ENCODE measurements at places on chromosomes 5 and 9.

DNA sequence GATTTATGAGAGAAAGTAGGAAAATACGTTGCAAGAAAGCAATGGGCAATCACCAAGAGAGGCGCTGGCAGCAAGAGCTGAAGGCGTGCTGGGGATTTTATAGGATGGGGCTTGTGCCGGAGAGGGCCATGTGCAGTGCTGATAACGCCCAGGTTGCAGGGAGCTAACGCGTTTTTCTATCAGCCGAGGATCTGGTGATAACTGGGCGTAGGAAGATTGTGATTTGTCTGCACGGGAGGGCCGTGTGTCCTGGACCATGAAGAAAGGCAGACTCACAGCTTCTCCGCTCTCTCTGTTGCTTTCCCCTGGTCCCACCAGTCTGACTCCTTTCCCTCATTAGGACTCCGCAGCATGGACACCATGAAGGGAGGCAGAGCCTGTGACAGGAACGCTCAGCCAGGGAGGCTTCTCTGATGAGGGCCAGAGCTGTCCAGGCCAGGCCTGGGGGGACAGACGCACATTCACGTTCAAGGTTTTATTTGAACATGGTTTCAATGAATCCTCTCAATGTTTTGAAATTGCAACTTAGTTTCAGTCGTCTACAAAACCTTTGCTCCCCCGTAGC is 11.9 kb upstream of the CACNA1B start:
- DNase-seq, result no peak

GRCh38 chr5:31186672-31187267 is 6.7 kb upstream of the CDH6 start:
- DNase-seq, result peak; percentile 35

DNA sequence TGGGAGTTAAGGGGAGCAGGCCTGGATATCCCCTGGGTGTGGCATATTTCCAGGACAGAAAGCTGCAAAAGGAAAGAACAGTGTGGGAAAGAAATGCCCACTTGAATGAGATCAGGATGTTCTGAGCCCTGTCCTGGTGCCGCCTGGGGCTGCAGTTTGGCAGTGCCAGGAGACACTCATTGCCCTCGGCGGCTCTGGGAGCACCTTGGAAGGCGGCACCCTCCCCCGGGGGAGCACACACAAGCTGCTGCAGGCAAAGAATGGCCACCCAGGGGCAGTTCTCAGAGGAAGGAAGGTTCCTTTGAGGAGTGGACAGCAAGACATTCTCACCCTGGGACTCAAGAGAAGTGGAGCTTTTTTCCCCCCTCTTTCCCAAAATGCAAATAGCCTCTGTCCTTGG is 305.3 kb downstream of the NTRK2 start:
- DNase-seq, result no peak

- DNase-seq, result no peak
Measured at GRCh38 chr9:126684345-126684744, 70.6 kb downstream of the LMX1B start.

GRCh38 chr5:43694027-43694426 is 91.0 kb downstream of the NNT start:
- no peak for DNase-seq

DNA sequence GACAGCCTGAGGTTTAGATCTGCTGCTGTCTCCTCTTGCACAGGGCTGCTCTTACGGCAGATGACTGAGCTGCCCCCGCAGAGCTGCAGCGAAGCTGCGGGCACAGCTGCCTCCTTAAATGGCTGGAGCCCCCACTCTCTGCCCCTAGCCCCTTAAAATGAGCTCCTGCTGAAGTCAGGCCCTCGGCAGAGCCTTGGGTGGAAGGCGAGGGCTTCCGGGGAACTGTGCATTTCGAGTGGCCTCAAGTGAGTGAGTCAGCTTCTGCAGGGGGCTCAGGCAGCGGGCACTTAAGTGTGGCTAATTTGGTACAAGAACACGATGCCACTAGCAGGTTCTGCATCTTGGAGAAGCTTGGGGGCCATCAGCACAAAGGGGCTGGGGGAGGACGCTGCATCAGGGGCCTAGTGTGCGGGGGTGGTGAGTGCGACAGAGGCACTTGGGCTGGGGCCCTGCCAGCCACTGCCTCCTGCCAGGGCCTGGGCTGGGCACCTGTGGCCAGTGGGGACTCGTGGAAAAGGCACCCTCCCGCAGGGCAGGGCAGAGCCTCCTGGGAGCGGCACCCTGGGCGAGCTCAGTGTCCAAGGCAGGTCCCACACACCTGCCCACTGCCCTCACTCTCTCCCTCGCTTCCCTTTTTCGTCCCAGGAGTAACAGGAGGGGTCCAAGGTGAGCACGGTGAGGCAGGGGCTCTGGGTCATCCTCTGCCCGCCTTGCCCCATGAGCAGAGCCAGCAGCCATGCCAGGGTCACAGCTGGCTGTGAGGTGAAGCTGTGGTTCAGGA is 28.8 kb upstream of the RNU6ATAC start:
- DNase-seq, result no peak

DNA sequence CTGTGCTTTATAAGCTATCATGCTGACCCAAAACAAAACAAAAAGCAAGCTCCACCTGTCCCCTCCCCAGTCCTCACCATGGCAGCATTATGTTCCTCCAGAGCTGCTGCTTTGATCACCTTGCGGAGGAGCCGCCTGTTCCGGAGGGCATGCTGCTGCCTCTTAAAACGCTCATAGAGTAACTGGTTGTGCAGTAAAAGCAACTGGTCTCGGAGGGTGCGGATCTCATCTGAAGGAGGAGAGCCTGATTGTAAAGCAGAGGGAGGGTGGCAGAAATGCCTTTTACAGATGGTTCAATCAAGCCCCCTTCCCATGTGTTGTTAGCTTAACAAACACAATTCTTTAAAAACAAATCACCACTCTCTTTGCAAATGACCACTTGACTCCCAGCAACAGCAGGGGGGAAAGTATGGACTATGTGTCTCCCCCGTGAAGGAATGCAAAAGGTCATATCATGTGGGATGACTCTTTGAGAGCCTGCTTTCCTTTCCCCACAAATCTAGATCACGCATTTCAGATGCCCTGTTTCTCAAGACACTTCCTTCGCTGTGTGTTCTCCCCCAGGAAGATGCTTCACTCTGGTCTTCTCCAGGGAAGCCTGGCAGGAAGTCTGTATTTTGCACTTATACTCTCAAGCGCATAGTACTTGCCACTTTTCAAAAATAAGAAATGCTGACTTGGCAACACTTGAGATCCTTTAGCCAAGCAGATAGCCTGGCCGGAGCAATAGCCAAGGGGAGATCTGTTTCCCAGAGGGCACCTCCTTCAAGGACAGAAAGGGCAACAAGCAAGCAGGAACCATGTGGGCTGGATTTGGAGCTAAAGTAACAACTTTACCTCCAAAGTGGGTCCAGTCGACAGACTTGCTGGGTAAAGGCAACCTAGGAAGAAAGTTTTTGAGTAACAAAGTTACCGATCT is 25.1 kb downstream of the SPACA9 start:
- DNase-seq, result no peak

- DNase-seq, result peak; percentile 46
Measured at GRCh38 chr5:168987543-168988300, 313.2 kb downstream of the SLIT3 start.

DNA sequence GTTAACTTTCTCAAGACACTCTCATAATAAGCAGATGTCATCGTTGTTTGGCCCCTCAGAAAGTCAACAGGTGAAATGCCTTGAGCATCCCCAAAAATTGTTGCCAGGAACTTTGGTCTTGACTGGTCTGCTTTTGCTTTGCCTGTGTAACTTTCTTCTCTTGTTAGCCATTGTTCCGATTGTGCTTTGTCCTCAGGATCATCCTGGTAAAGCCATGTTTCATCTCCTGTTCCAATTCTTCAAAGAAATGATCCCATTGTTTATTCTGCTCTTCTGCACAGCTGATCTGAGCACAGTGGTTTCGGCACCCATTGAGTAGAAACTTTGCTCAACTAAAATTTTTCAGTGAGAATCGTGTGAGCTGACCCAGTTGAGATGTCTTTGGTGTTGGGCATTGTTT is 8.1 kb upstream of the ZBED3 start:
- DNase-seq, result no peak

GRCh38 chr9:138049085-138049778 is 171.7 kb downstream of the CACNA1B start:
- no peak for DNase-seq

DNA sequence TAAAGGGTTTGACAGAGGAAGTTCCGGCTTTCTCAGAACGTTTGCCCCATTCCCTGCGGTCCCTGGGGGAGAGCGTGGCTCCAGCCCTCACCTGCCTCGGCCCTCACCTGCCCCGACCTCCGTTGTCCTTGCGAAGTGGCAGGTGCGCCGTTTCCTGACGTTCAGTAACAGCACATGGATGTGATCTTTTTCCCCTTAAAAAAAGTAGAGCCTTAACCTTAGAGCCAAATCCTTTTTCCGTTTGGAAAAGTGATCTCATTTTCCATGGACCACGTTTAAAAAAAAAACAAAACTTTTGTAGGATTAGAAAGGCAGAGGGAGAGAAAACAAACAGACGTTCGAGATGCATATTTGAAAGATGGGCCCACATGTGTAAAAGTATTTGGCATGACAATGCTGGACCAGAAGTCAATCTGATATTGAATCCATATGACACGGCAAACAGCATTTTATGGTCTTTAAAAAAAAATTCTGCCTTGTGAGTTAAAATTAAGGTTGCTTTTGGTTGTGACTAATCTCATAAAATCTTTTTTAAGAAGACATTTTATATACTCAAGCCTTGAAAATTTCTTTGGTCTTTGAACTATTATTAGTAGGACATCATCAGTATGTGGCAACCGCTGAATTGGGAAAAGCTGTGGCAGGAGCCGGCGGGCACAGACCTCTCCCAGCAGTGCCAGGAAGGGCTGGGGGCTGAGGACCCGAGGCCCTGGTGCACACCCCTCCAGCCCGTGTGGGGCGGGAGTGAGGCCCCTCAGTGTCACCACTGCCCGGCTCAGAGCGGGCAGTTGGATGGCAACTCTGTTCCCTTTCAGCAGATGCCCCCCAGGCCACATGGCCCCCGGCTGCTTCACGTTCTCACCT is 42.5 kb upstream of the EXOC3 start:
- DNase-seq, result peak; percentile 49

- no peak for DNase-seq
Measured at GRCh38 chr5:178416919-178417318, 173.3 kb downstream of the COL23A1 start.

- DNase-seq, result no peak
Measured at GRCh38 chr9:33931326-33931725, 114.4 kb downstream of the UBE2R2 start.

GRCh38 chr9:123753016-123753415 is 176.9 kb downstream of the DENND1A start:
- no peak for DNase-seq

DNA sequence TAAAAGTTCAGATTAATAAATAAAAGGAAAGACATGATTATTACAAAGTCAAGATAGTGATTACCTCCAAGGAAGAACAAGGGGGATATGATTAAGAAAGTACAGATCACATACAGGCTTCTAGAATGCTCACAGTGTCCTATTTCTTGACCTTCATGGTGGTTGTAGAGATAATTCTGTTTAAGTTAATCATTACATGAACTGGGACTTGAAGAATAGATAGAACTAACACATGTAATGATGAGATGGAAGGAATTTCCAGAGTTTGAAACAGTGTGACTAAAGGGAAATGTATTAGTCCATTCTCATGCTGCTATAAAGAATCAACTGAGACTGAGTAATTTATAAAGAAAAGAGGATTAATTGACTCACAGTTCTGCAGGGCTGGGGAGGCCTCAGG is 72.7 kb downstream of the LURAP1L start:
- DNase-seq, result no peak

- DNase-seq, result peak; percentile 58
Measured at GRCh38 chr5:40736103-40736875, 19.5 kb downstream of the TTC33 start.

- DNase-seq, result no peak
Measured at GRCh38 chr9:131469356-131469755, 33.4 kb upstream of the POMT1 start.

DNA sequence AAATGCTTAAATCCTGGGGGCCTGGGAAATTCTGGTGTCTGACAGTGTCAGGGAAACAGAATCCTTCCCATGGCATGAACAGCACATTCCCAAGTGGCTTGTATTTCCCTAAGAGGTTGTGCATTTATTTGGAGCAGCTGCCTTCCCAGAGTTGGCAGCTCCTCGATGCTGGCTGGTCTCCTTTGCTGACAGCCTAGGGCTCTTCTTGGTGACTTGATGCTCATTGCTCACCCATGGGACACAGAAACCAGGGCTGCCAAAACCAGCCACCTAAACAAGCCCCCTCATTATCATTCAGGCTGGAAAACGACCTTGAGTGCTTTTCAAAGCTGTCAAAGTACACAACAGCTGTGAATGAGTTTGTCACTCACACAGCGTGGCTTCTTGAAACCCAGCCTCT is 24.2 kb downstream of the ENHO start:
- no peak for DNase-seq

- DNase-seq, result no peak
Measured at GRCh38 chr5:177354711-177355110, 3.0 kb upstream of the RGS14 start.

GRCh38 chr9:19409401-19410194 is 789 bp downstream of the ACER2 start:
- no peak for DNase-seq

DNA sequence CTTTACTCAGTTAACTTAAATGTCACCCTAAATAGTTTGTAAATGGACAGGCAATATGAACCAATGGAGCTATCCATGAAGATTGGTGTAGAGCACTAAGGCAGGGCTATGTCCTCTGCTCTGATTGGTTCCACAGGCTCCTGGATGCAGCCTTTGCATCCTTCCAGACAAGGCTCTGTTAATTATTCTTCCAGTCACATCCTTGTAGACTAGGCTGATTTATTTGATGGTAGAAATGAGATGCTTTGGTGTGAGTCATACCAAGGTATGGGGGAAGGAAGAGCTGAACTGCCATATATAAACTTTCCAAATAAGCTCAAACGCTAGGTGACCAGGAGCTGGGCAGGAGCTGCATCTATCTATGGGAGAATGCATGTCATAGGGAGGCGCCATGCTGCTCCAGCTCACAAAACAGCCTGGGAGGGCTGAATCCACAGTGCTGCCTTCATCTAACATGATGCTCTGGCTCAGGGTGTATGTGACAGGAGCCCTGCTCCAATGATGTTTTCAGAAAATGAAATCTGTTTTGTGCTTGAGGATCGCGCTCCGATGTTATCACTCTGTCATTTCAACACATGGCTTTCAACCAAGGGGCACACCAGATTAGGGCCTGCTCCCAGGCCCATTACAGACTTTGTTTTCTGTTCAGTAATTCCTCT is 818.0 kb upstream of the ZNF608 start:
- DNase-seq, result no peak

DNA sequence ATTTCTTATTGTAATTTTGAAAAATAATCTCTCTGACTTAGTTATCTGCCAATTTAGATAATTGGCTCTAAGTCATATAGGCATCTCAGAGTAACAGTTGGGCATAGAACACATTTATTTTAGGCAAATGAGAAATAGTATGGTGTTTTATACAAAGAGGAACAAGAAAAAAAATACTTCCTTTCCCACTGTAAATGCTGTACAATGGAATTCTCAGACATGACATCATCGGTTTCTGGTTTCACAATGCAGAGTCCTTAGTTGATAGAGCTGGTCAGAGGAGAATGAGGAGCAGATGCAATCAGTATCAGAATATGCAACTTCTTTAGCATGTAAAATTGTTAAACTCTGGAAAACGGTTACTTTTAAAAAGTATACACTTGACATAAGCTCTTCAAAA is 49.4 kb downstream of the PLK2 start:
- DNase-seq, result peak; percentile 55

- no peak for DNase-seq
Measured at GRCh38 chr9:85053206-85053786, 383.8 kb downstream of the NTRK2 start.

GRCh38 chr5:106522296-106522695 is 1148.4 kb downstream of the EFNA5 start:
- DNase-seq, result no peak
